ENCODE measurements at places on chromosomes 4 and X.

DNA sequence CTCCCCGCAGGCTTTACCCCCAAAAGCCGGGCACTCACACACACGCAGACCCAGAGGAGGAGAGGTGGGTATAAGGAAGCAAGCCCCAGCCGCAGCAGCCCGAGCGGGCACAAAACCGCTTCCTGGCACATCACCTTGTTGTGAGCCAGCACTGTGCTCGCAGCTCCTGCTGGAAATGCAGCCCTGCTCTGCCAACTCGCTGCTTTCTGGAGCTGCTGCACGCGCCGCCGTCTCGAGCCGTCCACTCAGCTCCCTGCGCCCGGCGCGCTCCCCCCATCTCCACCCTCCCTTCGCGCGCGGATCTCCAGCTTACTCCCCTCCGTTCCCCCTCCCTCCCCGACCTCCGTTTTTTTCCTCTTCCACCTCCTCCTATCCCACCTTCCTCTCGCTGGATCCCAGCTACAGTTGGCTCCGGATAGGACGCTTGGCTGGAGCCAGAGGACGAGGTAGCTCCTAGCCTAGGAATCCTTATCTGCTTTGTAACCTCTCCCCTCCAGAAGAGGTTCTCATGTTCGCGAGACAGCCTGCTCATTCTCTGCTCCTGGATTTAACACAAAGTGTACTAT, at the start of gene SPOCK3:
Gene SPOCK3, minus strand, starts transcription at position 179 of the 566 bp plus-strand sequence.
- H3K27ac ChIP-seq = no peak within 1 kb of the TSS
- H3K4me3 ChIP-seq = peak within 1 kb of the TSS; percentile 47
- no peak for DNase-seq
- peaks cover 4% of the 10 kb centered on the region for H3K4me1 ChIP-seq

DNA sequence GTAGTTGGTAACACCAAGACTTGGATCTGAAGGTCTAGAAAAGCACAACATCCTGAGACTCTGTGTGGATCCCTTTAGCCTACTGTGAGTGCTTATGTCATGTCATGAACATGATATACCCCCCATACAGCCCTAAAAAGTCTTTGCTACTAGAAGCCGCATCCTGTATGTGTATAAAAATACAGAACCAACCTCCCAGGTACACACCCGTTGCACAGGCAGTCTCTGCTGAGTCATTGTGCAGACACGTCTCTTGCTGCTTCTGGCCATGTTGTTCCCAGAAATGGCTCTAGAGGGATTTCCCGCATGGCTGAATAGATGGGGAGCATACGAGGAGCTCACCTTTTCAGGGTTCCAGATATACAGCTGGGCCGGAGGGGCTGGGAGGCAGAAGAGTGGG, 93.3 kb downstream of the MAMLD1 start:
- no peak overlapping the region for H3K4me3 ChIP-seq
- H3K27ac ChIP-seq = no peak overlapping the region
- peaks cover 9% of the 10 kb centered on the region for H3K4me1 ChIP-seq
- no peaks in the 10 kb centered on the region for H3K27me3 ChIP-seq
- peak; percentile 5 for DNase-seq

DNA sequence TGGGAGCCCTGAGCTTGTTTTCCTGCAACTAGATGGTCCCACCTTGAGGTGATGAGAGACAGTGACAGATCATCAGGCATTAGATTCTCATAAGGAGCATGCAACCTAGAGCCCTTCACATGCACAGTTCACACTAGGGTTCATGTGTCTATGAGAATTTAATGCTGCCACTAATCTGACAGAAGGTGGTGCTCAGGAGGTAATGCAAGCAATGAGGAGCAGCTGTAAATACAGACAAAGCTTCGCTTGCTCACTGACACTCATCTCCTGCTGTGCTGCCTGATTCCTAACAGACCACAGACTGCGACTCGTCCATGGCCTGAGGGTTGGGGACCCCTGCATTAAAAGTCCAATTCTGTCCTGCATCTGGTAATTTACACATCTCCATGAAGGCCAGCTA, 141.6 kb downstream of the KCNIP4 start:
- DNase-seq = no peak
- H3K4me1 ChIP-seq = no peaks in the 10 kb centered on the region
- no peaks in the 10 kb centered on the region for H3K27me3 ChIP-seq
- no peaks in the 10 kb centered on the region for H3K36me3 ChIP-seq

GRCh38 chr4:89316931-89317366, 9.3 kb upstream of the GPRIN3 start:
- no peaks in the 10 kb centered on the region for H3K4me1 ChIP-seq
- DNase-seq = no peak
- H3K27me3 ChIP-seq = no peaks in the 10 kb centered on the region
- no peaks in the 10 kb centered on the region for H3K36me3 ChIP-seq
- no peak overlapping the region for H3K4me3 ChIP-seq
- no peak overlapping the region for H3K27ac ChIP-seq

GRCh38 chr4:8409264-8410065, 31.1 kb downstream of the ACOX3 start:
- no peak overlapping the region for H3K27ac ChIP-seq
- H3K27me3 ChIP-seq = no peaks in the 10 kb centered on the region
- H3K4me1 ChIP-seq = no peaks in the 10 kb centered on the region
- H3K36me3 ChIP-seq = peaks cover 3% of the 10 kb centered on the region
- H3K4me3 ChIP-seq = no peak overlapping the region

- peak; percentile 21 for DNase-seq
- peaks cover 12% of the 10 kb centered on the region for H3K4me1 ChIP-seq
- H3K27me3 ChIP-seq = no peaks in the 10 kb centered on the region
Observed at GRCh38 chr4:4216648-4217047, 10.1 kb downstream of the OTOP1 start.

DNA sequence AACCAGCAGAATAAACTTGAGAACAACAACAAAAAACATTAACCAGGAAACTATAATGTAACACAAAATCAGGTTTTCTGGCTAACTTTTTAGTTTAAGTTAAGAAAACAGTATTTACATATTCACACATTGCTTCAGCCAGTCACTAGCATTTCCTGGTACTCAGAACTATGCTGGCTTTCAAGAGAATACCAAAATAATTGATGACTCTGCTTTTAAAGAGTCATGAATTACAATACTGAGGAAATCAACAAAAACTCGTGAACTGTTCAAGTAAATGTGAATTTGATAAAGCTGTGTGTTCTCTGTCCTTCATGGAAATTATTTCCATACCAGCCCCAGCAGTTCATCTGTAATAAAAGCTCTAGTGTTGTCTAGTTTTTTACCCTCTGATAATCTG, 27.4 kb downstream of the PRSS12 start:
- H3K27me3 ChIP-seq = no peaks in the 10 kb centered on the region
- no peak overlapping the region for H3K4me3 ChIP-seq
- no peak overlapping the region for H3K27ac ChIP-seq

- H3K4me3 ChIP-seq = no peak overlapping the region
- no peak overlapping the region for H3K27ac ChIP-seq
- H3K36me3 ChIP-seq = no peaks in the 10 kb centered on the region
- no peaks in the 10 kb centered on the region for H3K27me3 ChIP-seq
- DNase-seq = peak; percentile 28
Observed at GRCh38 chr4:20422398-20422797, 170.7 kb downstream of the SLIT2 start.

DNA sequence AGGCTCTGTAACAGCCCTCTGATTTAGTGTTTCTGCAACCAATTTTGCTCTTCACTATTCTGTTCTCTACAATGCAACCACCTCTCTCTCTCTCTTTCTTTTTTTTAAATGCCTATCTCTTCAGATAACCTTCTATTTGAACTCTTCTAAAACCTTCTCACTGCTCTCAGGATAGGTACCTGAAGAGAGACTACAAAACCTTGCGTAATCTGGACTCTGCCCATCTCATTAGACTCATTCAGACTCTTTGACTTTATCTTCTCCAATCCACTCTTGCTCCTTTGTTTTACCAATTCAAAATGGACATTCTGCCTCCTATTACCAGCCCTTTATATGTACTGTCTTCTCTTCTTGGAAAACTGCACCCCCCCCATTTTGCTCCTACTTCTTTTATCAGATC, 291.6 kb downstream of the CAMK2D start:
- no peak overlapping the region for H3K4me3 ChIP-seq
- DNase-seq = no peak
- no peaks in the 10 kb centered on the region for H3K27me3 ChIP-seq
- H3K27ac ChIP-seq = no peak overlapping the region
- no peaks in the 10 kb centered on the region for H3K36me3 ChIP-seq

DNA sequence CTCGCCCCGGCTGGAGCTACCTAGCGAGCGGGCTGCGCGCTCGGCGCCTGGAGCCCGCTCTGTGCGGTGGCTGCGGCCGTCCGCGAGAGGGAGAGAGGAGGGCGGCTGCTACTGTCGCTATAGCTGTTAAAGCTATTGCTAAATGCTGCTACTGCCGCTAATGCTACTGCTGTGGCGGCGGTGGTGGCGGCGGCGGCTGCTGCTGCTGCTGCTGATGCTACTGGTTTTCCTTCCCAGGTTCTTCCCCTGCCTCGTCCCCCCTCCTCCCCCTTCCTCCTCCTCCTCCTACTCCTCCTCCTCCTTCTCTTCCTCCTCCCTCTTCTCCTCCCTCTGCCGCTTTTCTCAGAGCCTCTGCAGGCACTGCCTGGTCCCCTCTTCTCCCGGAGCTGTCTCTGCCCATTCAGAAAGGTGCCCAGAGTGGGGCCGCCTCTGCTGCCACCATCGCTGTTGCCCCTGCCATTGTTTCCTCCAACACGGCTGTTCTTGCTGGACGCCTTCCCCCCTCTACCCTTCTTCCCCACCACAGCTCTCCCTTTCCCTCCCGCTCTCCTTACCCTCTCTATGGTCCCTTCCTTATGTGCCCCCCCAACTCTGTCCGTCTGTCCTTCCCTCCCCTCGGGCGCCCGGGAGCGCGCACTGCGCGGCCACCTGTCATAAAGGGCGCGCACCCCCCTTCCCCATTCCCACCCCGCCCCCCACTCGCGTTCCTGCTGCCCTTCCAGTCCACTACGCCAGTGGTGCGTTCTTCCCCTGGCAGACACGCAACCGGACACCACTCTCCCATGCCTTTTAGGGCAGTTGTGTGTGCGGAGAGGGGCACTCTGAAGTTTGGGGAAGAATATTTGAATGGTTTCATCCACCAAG, at the start of gene NEXMIF:
Gene NEXMIF, minus strand, starts transcription at position 228 of the 864 bp plus-strand sequence.
- peak within 1 kb of the TSS; percentile 39 for H3K4me3 ChIP-seq
- no peak for DNase-seq
- peaks cover 25% of the 10 kb centered on the region for H3K27me3 ChIP-seq
- no peaks in the 10 kb centered on the region for H3K4me1 ChIP-seq

DNA sequence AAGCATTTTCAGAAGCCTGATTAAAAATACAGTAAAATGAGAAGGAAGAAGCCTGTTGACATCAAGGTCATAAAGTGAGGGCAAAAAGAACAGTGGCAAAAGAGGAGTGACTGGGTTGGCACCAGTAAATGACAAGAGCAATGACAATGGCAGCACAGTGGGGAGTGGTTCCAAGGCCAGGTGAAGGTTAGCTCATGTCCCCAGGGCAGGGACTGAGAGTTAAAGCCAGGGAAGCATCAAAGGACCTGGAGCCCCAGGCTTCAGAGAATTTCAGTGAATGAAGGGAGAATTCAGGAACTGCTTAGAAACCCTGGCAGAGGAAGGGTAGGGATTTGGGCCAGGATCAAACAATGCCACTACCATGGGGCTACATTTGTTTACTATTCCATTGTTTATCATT, 8.8 kb upstream of the PIGA start:
- no peak overlapping the region for H3K4me3 ChIP-seq
- no peaks in the 10 kb centered on the region for H3K27me3 ChIP-seq
- no peaks in the 10 kb centered on the region for H3K4me1 ChIP-seq

- DNase-seq = peak; percentile 15
- peak overlapping the region; percentile 50 for H3K27ac ChIP-seq
- peak overlapping the region; percentile 8 for H3K4me3 ChIP-seq
- peaks cover 15% of the 10 kb centered on the region for H3K4me1 ChIP-seq
Observed at GRCh38 chr4:94262163-94263016, 54.7 kb downstream of the SMARCAD1 start.

DNA sequence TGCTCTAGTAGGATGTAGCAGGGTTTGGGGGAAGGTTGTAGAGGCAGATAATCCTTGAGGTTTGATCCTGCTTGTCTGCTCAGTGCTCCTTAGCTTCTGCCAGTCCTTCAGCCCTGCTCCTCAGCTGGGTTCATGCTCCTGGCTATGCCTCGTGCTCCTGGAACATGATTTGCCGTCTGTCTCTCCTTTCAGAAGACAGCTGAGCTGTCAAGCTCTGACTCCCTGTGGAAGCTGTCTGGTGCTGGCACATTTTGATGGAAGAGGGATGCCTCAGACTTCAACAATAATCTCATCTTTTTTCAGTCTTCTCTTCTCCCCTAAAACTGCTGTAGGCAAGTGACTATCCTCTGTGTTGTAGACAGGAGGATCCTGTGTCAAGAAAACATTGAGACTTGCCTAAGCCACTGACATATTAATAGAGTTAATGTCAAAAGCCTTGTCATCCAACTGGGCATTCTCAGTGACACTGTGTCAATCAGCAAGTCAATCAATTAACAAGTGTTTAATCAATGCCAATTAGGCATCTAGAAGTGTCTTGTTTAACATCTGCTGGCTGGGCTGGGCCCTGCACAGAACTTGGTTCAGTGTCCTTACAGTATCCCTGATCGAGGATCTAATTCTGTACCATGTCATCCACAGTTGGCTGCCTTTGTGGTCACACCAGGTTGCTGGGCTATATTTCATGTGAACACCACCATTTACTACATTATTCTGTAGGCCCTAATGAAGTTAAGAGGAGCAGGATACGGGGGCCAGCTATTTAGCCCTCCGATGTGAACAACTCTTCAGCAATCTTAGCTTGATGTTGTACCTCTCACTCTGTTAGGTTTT, 96.7 kb downstream of the SYNPO2 start:
- no peaks in the 10 kb centered on the region for H3K36me3 ChIP-seq
- H3K27ac ChIP-seq = no peak overlapping the region
- peaks cover 21% of the 10 kb centered on the region for H3K4me1 ChIP-seq
- no peaks in the 10 kb centered on the region for H3K27me3 ChIP-seq
- no peak overlapping the region for H3K4me3 ChIP-seq

GRCh38 chr4:119189638-119190037, 22.9 kb upstream of the USP53 start:
- H3K27me3 ChIP-seq = no peaks in the 10 kb centered on the region
- no peak overlapping the region for H3K27ac ChIP-seq
- no peak overlapping the region for H3K4me3 ChIP-seq
- no peaks in the 10 kb centered on the region for H3K36me3 ChIP-seq
- no peaks in the 10 kb centered on the region for H3K4me1 ChIP-seq

DNA sequence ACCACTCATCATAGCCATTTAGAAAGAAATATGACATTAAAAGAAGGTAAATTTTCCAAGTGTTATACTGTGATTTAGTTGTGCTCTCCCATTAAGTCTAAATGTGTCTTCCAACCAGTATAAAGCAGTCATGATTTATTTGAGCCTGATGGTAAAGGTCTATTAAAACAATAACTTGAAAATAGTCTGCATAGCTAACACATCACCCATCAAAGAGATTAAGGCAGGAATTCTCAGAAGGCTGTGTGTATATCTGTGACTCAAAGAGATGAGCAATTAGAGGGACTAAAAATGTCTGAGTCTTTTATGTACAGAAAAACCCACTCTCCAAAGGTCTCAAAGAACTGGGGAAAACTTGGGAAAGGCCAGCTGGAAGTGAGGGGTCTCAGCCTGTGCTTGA, 70.3 kb upstream of the IQCM start:
- no peaks in the 10 kb centered on the region for H3K4me1 ChIP-seq
- H3K4me3 ChIP-seq = no peak overlapping the region
- no peaks in the 10 kb centered on the region for H3K36me3 ChIP-seq
- H3K27ac ChIP-seq = no peak overlapping the region

- no peaks in the 10 kb centered on the region for H3K27me3 ChIP-seq
- H3K4me1 ChIP-seq = no peaks in the 10 kb centered on the region
- no peak overlapping the region for H3K4me3 ChIP-seq
- DNase-seq = no peak
- H3K36me3 ChIP-seq = peaks cover 14% of the 10 kb centered on the region
- no peak overlapping the region for H3K27ac ChIP-seq
Observed at GRCh38 chr4:119246177-119246733, 33.7 kb downstream of the USP53 start.

- no peak overlapping the region for H3K4me3 ChIP-seq
- no peaks in the 10 kb centered on the region for H3K36me3 ChIP-seq
- DNase-seq = no peak
Observed at GRCh38 chrX:123878252-123878721, 18.4 kb downstream of the XIAP start.

Data from keratinocyte (primary cell).